ENCODE measurements at places on chromosomes 12 and 14.

- DNase-seq, result no peak
Observed at GRCh38 chr12:93005928-93006392, 76.9 kb upstream of the EEA1 start.

- no peak for DNase-seq
Observed at GRCh38 chr12:98149270-98149669, 366.1 kb upstream of the TMPO start.

GRCh38 chr12:44847403-44847802, 28.7 kb downstream of the NELL2 start:
- DNase-seq, result no peak

DNA sequence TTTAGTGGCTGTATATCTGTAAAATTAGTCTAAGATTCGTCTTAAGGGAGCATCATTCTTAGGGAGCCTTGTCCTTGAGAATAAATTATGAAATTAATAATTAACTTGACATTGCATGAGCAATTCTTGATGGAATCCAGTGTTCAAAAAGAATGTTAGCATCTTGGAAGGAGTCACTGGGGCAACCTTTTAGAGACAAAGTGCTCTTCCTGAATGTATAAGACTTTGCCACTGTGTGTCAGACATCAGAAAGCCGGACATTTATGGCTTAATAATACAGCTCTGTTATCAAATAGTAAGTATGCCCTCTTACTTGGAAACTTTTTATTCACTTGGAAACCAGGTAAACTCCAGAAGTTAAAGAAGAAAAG, 83.3 kb downstream of the CCER1 start:
- no peak for DNase-seq

Measured in CD4-positive, alpha-beta T cell treated with Interleukin-21 for 1 hour (primary cell).